ENCODE measurements at places on chromosomes 13 and 19.

- DNase-seq: no peak
Measured at GRCh38 chr13:36814465-36814864, 4.6 kb upstream of the RFXAP start.

GRCh38 chr19:47391510-47392223 lies 27.7 kb downstream of the MEIS3 start:
- peak; percentile 73 for DNase-seq

DNA sequence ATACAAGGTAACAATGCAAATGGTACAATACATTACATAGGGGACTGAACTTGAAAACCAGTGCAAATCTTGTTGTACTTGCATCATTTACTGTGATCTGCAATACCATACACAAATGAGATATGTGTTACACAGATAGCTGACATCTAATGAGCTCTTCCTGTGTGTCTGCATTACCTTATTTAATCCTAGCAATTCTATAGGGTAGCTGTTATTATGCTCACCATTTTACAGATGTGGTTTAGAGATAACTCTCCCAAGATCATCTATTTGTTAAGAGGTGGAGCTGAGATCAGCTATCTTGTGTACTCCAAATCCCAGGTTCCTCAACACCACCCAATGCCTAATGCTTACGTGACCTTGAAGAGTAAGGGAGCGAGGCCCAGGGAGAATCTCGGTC lies 21.4 kb upstream of the SERP2 start:
- DNase-seq: no peak

DNA sequence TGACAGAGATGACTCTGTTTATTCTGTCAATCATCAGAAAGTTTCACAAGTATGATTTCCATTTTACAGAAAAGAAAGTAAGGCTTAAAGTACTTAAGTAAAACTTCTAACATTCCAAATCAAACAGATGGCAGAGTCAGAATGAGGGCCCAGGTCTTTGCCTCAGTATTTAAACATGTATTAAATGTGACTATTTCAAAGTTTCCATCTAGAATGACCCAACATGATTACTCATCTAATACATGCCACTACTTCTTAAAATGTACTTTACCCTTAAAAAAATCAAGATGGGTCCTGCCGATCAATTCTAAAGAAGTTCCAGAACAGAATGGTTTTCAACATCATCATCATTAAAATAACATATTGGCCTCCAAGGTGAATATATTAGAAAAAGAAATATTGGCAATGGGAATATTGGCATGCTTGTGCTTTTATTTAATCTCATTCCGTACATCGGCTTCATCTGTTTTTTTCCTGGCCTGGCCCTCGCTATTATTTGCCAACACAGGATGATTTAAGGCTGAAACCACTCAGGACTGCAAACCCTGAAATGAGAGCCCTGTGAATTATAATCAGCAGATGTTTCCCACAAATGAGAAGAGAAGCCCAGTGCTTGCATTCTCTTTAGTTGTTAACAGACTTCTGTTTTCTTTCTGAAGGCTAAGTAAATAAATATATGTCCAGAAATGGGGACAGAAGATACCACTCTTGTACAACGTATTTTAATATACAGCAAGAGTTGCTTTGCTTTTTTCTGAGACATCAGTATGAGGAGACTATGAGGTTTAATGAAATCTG lies 340.0 kb downstream of the DNAJC15 start:
- DNase-seq: no peak

DNA sequence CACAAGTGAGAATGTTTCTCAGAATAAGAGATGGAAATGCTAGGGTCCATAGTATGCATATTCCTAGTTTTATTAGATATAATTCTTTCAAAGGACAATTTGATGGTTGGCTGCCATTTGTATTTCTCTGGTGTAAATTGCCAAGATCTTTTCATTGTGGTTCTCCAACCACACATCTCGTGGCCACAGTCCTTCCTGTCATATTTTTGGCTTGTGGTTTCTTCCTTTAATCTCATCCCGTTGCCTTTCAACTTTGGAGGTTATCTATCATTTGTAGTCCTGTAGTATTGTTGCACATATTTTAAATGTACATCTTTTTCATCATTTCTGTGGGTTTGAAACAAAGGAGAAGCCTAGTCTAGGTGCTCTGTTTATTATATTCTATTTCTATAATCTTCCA lies 61.2 kb downstream of the WASF3 start:
- no peak for DNase-seq

DNA sequence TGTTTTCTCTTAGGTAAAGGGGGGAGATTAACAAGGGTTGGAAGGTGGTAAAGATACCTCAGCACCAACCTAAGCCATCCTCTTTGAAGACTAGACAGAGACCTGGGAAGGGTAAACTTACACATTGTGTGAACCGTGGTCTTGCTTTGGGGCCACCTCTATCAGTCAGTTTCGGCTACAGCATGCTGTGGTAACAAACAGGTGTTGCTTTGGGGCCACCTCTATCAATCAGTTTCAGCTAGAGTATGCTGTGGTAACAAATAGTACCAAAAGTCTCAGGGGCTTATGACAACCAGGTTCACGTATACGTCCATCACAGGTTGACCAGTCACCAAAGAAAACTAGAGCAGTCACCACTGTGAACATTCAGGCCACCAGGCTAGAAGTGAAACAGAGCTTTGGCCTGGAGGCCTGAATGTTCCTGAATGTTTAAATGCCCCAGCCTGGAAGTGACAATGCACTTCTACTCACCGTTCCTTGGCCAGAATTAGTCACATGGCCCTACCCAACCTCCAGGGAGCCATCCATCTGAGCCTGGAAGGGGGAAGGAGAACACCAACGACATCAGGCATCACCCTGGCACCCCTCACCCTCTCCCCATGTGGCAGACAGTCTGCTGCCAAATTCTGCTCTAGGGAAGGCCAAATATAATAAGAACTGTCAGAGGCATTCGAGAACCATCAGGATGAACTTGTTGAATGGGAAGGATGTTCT lies 3.8 kb downstream of the FXYD7 start:
- no peak for DNase-seq

DNA sequence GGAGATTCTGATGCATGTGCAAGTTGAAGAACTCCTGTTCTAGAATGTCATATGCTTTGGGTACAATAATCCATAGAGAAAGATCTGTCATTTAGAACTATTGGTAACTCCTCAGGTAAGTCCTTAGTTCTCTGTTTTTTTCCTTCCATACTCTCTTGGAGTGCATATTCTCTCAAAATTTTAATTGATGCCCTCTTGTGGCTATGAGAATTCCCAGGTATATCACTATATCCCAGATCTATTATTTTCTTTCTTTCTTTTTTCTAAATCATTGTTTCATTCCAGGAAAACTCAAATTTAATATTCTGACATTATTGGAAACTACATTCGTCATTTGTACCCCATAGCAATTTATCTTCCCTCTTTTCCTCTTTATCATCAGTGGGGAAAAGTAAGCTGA lies 485.4 kb downstream of the KLF5 start:
- no peak for DNase-seq

- no peak for DNase-seq
Measured at GRCh38 chr13:93726173-93726957, 499.8 kb downstream of the GPC6 start.

DNA sequence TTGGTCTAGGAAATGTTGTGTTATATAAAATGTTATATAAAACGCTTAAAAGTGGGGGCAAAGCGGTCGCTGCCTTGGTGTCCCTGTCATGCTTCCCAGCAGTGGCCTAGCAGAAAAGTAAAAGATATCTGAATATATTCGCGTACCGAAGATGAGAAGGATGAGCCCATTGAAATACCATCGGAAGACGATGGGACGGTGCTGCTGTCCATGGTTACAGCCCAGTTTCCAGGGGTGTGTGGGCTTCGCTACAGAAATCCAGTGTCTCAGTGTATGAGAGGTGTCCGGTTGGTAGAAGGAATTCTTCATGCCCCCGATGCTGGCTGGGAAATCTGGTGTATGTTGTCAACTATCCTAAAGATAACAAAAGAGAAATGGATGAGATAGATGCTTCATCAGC lies 110.9 kb upstream of the DIAPH3 start:
- no peak for DNase-seq
